ENCODE measurements at places on chromosomes 16 and 17.

- DNase-seq = no peak
Measured at GRCh38 chr17:67145183-67145805, 99.7 kb downstream of the HELZ start.

DNA sequence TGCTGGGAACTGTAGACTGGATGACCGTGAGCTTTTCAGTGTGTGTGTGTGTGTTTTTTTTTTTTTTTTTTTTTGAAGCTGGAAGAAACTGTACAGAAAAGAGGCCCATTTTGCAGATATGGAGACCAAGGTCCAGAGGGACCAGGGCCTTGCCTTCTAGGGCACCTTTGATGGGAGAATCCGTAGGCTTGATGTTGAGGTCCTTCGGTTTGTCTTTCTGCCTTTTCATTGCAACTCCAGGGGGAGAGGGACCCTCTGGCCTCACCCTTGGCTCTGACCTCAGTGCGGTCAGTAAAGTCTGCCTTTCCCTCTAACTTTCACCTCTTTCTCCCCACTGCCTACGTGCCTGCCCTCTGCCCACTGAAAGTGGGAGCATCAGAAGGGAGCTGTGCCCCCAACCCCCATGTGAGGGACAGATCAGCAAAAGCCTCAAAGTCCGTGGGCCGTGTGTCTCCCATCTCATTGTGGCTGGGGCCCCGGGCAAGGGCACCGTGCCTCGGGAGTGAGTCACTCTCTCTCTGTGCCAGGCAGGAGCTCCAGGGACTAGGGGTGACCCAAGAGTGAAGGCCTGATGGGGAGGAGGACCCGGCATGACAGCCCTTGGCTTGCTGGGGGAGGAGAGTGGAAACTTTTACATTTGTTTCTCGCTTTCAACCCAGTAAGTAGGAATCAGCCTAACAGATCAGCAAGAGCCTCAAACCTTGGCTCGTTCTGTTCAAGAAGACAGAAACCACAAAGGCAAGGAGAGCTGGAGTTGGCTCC lies 123.6 kb downstream of the CMIP start:
- peak; percentile 60 for DNase-seq

GRCh38 chr17:13273806-13274205 lies 256.0 kb upstream of the ELAC2 start:
- no peak for DNase-seq

- DNase-seq = no peak
Measured at GRCh38 chr16:50719401-50720337, 22.2 kb upstream of the CYLD start.

DNA sequence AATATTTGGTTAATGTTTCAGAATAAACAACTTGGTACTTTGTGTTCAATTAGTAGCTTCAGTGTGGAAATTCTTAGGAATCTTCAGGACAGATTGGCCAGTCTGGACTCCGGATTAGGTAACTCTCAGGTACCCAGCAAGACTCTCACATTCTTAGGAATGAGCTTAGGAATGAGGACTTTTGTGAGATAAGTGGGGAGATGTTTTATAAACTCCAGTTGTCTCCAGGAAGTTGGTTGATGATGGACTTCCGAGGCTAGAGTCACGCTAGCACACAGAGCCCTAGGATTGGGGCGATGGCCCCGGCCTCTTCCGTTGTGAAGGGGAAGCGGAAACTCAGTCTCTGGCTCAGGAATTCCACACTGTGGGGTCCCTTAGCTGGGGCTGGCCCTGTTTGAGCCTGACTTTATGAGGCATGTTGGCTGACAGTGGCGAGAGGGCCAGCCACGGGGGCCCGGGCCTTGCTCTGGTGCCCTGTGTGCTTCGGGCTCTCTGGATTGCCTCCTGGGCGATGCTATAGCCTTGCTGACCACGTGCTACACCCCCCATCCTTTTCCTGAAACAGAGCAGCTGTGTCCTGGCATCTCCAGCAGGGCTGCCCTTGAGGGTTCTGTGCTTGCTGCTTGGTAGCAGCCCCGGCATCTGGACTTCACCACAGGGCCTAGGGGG lies 32.4 kb downstream of the RAB11FIP3 start:
- no peak for DNase-seq

GRCh38 chr17:76382351-76382802 lies 2.0 kb upstream of the SPHK1 start:
- no peak for DNase-seq

GRCh38 chr17:51118330-51119195 lies 2.1 kb downstream of the SPAG9 start:
- DNase-seq = no peak
